ENCODE measurements at places on chromosomes 7 and 10.

DNA sequence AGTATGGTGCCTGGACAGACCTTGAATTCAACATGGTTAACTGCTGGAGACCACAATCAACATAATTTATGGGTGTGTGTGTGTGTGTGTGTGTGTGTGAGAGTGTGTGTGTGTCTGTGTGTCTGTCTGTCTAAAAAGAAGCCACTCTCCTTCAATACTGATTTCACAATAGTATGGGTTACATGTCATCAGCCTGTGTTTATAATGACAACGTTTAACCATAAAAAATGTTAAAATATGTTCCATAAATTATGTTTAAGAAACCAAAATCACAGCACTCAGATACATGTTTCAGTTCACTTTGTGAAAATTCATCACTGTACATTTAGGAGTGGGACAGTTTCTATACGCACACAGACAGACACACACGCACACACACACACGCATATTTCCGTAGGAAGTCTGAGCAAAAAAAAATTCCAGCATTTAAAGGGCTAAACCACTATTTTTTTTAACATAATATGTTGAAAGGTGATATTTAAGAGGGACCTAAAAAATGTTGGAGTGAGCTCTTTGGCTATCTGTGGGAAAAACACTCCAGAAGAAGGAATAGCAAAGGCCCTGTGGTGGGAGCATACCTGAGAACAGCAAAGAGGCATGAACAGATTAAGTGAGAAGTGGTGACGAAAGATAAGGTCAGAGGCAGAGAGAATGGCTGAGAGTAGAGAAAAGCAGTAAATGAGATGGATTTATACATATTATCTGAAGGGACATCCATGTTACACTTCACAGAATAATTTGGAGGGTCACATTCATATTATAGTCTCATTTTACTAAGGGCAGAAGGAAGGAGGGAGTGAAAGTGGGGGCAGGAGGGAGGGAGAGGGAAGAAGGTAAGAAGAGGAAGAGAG is 10.9 kb downstream of the PDZD8 start:
- DNase-seq, result no peak

DNA sequence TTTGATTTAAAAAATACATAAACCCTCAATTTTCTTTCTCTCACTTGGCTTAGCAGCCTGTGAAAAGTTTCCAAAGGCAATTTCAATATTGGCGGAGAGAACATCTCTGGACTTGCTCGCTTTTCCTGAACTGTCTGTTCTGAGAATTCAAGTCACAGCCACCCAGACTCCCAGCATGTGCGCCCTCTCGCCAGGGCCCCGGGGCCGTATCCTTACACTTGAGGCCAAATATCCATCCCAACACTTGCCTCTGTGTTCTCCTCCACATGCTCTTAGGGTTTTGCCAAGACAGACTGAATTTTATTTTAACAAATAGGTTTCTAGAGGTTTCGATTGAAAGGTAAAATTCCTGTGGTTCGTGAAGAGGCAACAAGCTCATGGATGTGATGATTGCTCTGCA is 111.5 kb upstream of the GPR26 start:
- peak; percentile 22 for DNase-seq

GRCh38 chr10:99487125-99487807 is 45.5 kb upstream of the NKX2-3 start:
- DNase-seq, result no peak

DNA sequence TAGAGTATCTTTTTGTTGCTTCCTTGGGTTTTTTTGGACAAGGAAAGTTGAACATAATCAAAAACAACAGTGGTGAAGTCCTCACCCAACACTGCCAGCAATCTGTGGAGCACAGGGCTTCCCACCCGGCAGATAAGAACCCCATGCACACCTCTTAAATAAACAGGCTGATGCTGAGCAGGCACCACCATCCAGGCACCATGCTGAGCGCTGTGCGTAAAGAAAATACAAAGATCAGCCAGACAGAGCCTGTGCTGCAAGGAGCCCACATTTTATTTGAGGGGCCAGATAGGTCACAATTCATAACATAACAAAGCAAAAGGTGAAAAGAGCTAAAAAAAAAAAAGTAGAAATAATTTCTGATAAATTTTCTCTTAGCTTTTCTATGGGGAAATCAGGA is 231.2 kb downstream of the PTPRN2 start:
- no peak for DNase-seq

DNA sequence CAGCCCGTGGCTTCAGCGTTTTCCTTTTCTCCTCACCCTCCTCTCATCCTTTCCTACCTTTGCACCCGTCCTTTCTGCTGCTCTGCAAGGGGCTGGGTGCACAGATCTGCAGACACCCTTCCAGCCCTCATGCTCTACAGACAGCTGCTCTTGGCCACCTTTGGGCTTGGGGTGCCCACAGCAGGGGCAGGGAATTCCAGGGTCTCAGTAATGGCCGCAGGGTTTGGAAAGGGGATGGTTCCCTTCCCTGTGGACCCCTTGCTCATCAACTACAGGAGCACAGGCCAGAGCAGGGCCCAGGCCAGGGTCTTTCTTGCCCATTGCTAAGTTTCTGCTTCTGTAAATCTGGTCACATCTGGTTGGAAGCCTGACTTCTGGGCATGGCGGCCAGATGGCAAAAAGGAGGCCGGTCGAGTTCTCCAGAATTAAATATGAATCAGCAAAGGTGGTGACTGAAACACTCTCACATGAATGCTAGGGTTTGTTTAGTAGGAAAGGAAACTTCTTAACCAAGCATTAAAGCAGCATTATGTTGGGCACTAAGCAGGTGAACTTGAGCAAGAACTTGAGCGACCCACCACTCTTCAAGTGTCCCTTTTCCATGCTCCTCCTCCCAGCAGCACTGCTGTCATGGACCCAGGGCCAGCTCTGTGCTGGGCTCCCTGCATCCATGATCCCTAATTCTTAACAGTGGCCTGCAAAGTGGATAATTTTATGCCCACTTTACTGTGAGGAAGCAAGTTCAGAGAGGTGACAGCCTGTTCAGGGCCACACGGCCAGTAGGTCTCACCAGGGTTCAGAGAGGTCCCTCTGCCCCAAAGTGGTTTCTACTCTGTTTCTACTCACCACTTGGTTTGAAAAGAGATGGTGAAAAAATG is 1.5 kb downstream of the ECHDC3 start:
- DNase-seq, result no peak

DNA sequence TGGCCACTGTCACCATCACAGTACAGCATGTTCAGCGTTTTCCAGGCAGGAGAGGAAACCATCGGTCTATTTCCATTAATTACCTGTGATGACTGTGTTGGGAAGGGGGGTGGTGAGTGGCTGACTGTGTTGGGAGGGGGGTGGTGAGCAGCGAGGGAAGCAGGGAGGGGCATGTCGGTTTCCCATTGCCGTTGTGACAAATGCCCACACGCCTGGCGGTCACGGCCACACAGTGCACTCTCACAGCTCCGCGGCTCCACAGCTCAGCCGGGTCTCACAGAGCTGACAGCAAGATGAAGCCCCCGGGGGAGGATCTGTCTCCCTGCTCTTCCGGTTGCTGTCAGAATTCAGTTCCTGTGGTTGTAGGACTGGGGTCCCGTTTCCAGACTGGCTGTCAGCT is 39.0 kb downstream of the AP5Z1 start:
- DNase-seq, result no peak

DNA sequence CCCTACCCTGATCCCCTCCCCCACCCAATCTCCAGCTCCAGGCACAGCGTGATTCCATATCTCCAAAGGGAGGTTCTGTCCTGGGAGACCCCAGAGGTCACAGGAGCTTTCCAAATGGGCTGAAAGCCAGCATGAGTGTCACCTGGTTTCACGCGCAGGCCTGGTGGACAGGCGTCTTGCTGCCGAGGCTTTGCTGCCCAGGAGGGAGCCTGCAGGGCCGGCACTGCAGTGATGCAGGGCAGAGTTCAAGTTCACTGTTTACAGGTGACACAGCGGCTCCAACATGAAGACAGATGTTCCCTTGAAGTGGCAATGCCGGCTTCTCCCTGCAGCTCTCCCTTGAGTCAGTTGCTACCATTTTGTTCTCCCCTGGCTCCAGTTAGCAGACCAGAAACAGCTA is 104.3 kb downstream of the TCERG1L start:
- DNase-seq, result peak; percentile 46

DNA sequence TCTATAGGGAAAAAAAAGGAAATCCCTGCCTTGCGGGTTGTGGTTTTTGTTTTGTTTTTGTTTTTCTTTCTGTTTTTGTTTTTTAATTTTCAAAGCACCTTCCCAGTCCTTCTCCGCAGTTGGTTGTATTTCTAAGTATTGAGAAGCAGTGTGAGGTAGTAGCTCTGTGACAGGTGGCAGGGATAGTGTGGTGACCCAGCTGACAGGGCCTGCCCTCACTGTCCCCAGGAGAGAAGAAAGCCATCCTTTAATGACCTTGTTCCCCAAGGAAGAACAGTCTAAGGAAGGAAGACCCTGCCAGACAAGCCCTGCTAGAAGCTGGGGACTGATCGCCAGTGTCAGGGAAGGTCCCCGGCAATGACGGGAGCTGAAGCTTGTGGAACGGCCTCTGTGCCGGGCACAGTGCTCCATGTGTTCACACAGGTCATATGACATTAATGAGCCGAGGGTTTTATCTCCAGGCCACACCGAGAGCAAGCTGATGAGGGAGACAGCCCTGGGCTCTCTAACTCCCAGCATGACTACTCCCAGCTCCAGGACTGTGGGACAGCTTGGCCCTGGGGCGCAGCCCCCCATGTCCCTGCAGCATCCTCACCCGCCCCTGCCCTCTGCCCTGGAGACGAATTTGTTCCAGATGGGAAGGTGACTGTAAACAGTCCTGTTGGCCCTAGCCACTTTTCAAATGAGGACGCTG is 69.0 kb upstream of the LRRC18 start:
- no peak for DNase-seq

DNA sequence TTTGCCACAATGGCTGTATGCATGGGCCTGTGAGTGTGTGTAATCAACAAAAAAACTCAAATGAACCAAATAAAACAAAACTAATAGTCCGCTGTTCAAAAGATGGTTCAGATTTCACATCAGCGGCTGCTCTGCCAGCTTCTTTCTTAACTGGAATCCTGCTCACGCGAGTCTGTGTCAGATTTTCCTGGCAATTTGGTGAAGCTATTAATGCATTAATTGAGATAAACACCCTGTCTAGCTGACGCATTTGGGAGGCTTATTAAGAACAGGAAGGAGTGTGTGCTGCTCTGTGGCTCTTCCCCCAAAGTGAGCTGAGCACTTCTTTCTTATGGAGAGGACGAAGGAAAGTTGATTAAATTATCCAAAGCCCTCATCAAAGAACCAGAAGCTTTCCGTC is 336.6 kb upstream of the MKI67 start:
- DNase-seq, result no peak

DNA sequence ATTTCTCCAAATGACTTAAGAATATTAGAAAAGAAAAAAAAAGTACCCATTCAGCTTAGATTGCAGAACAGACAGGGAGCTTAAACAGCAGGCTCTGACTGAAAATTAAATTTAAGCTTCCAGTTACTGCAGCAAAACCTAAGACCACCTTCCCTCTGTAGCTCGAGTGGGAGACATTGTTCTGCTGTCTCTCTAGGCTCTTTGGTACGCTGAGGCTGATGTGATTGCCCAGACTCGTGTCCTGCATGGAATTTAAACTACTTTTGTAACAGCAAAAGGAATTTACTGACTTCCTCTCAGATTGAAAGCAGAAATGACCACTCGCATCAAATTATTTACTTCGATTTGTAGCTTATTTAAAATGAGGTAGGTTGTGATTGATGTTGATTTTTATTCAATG is 124.6 kb downstream of the LRRTM3 start:
- no peak for DNase-seq

DNA sequence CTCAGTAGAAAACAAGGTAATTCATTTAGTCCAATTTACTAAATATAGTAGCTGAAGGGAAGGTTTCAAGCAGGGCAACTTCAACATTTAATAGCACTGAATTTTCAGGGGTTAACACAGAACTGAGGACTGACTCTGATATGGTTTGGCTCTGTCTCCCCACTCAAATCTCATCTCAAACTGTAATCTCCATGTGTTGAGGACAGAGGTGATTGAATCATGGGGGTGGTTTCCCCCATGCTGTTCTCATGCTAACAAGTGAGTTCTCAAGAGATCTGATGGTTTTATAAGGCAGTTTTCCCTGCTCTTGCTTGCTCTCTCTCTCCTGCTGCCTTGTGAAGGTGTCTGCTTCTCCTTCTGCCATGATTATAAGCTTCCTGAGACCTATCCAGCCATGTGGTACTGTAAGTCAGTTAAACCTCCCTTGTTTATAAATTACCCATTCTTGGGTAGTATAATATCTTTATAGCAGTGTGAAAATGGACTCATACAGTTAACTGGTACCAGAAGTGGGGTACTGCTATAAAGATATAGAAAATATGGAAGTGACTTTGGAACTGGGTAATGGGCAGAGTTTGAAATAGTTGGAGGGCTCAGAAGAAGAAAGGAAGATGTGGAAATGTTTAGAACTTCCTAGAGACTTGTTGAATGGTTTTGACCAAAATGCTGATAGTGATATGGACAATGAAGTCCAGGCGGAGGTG is 9.8 kb upstream of the UMAD1 start:
- DNase-seq, result no peak

DNA sequence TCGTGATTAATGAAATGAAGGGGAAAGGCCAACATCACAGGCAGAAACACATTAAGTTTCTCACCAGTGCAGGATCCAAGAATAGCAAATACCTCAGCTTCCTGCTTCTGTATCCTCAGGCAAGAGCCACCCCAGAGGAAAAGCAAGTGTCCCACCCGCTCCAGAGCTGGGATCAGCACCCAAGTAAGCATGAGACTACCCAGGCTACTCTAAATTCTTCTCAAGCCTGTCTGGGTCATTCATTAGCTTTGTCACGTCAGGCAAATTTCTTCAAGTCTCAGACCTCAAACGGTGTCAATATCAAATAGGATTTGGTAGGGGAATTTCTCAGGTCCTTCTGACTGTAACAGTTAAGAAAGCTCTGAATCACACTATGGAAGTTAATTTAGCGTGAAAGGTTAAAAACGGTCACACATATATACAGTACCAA is 59.0 kb downstream of the GNA12 start:
- DNase-seq, result no peak

GRCh38 chr10:112352044-112352443 is 21.9 kb upstream of the ACSL5 start:
- peak; percentile 5 for DNase-seq

DNA sequence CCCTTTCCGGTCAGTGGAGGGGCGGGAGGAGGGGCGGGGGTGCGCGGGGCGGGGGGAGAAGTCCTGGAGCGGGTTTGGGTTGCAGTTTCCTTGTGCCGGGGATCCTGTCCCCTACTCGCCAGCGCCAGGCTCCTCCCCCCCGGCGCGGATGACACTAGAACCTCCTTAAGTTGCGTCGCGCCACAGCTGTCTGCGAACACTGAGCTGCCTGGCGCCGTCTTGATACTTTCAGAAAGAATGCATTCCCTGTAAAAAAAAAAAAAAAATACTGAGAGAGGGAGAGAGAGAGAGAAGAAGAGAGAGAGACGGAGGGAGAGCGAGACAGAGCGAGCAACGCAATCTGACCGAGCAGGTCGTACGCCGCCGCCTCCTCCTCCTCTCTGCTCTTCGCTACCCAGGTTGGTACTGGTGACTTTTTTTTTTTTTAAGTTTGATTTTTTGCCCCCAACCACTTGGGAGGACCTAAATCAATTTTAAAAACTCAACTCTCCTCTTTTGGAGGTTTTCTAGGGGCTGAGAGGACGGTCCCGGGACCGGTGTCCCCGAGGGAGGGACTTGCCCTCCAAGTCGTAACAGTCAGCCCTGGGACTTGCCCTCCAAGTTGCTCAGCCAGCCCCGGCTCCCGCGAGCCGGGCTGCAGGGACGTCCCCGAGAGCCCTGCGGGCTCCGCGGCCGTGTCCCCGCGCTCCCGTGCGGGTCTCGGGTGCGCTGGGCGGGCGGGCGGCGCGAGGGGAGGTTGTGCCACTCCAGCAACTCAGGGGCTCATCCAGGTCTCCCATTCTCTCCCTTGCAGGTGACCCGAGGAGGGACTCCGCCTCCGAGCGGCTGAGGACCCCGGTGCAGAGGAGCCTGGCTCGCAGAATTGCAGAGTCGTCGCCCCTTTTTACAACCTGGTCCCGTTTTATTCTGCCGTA is at the start of gene GATA3:
TSS of gene GATA3 (plus strand) at position 195 of the 914 bp plus-strand sequence. CDS start 968 bp downstream, outside the sequence.
- no peak for DNase-seq
